ENCODE measurements at places on chromosomes 13 and 19.
A peak's percentile ranks its signal among the peaks of the same experiment; 100 is the strongest.

DNA sequence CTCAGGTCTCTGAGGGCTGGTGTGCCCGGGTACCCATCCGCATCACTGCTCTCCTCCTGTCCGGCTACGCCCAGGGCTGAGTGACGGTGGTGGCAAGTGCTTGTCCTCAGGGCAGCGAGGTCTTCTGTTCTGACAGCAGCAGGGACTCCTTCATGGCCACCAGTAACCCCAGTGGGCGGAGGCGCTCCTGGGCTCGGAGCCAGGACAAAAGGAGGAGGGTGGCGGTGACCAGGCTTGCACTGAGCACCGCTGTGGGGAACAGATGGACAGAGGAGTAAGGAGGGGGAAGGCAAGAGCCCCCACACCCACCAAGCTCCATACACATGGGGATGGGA lies 5.8 kb downstream of the CD320 start:
- peak; percentile 37 for DNase-seq

DNA sequence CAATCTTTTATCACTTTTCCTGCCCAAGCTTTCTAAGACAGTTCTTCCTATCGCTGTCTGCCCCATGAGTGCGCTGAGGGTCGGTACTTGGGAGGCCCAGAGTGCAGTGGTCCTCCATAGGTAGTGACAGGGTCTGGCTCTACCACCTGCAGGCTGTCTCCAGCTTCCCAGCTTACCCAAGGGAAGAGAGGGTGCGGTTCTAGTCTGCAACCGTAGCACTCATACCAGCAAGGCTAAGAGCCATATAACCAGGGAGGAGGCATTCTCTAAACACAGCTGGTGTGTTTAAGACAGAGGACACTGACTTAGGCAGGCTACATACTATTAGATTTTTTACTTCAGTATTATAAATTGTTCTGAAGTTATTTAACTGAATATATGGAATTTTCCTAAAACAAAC lies 8.2 kb downstream of the PROZ start:
- DNase-seq = no peak

- peak; percentile 23 for DNase-seq
These were observed 38.7 kb downstream of the ADGRE1 start for GRCh38 chr19:6925801-6926751.

DNA sequence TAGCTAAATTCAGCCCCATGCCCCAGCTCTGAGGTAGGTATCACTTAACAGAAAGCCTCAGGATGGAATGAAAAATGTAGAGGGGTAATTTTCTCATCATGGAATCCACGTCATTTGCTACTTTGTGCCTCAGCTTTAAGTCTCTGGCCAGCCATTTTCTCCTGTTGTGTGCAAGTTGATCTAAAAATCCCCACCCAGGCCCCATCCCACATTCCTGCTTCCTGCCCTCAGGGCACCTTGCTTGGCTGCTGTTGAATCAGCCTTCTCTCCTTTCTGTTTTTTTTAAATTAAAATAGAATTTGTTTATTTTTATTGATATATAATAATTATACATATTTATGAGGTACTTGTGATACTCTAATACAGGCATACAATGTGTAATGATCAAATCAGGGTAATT lies 179.9 kb upstream of the TSHZ3 start:
- no peak for DNase-seq

- DNase-seq = no peak
These were observed 151.5 kb upstream of the RXFP2 start for GRCh38 chr13:31587698-31588266.

DNA sequence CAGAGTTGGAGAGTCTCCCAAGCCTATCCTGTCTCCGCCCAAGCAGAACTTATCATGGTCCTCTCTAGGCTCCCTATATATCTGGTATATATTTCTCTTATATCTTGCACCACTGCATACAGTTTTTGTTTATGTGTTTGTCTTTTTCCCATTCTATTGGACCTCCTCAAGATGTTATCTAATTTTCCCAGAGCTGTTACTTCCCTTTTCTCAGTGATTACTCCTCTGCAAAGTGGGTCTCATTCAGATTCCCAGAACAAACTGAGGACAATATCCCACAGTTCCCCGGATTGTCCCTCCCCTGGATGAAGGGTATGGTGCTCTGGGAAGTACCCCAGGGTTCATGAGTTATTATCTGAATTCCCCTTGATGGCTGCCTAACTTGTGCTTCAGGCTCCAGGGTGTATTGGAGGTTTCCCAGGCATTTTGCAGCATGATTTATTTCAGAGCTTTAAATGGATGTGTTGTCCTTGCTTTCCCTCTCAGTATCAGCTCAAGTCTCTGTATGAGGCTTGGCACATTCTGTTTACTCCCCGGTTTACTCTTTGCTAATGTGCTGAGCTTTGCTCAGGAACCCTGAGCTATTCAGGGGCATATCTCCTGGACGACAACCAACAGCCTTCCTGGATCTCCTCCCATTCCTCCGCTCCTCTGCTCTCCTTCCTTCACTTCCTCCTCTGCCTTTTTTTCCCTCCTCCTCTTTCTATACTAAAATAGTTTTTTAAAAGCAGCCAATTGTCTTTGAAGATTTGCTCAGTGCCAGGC lies 329.3 kb downstream of the SPRY2 start:
- no peak for DNase-seq

DNA sequence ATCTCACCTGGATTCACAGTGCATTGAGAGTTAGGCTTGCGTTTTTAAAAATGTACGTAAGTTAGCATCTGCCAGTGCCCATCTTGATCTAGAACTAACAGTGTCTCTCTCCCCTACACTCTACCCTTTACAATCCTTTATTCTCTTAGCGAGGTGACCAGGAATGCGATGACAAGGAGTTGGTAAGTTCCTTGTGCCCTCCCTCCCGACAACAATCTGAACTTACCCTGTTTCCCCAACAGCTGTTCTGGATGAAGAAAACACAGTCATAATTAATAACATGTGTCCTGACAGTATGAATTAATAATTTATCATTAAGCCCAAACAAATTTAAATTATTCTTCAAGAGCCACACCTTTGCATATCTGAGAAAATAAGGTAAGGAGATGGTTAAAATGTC lies 6.3 kb downstream of the TSHZ3 start:
- DNase-seq = no peak

DNA sequence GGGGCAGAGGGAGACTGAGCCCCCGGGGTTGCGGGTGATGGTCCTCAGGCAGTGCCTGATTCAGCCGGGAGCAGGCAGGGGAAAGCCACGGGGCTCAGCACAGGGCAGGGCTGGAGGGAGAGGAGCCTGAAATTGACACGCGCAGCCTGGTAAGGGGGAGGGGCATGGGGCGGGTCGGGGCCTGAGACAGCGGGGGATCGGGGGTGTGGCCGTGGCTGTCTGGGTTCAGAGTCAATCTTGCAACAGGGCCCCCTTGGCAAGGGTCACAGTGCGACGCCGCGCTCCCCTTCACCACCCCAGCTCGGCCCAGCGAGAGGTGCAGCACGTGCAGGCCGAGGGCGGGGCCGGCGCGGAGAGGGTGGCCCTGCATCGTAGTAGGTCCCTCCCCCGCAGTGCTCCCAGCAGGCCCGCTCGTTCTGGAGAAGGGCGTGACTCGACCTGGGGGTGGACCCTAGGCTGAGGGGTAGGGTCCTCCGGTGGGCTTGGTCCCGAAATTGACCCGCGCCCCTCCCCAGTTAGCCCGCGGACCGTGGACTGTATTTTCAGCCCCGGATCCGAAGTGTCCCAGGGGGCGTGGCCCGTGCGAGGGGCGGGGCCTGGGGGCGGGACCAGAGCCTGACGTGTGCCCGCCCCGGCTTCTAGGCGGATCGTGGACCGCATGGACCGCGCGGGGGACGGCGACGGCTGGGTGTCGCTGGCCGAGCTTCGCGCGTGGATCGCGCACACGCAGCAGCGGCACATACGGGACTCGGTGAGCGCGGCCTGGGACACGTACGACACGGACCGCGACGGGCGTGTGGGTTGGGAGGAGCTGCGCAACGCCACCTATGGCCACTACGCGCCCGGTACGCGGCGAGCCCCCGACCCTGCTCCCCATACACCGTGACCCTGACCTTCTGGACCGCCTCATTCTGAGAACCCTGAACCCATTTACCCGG lies 6.0 kb downstream of the RCN3 start:
- DNase-seq = peak; percentile 76

DNA sequence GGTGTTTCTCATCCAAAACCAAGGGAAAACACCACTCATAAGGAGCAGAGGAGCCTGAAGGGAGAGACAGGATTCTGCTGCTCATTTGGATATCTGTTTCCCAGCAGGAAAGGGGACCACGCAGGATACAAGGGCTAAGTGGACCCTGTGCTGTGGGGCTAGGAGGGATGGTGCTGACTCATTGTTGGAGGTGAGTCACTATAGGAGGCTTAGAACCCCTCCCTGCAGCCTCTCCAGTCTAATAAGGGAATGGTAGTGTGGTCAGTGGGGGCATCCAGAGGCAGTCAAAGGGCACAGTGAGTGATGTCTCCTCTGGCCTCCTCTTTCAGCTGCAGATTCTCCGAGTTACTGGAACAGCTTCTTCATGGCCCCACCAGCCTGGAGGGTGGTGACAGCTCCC lies 442.3 kb downstream of the TUBA3C start:
- DNase-seq = no peak

- no peak for DNase-seq
These were observed 127.7 kb upstream of the EDNRB start for GRCh38 chr13:78046331-78046730.

DNA sequence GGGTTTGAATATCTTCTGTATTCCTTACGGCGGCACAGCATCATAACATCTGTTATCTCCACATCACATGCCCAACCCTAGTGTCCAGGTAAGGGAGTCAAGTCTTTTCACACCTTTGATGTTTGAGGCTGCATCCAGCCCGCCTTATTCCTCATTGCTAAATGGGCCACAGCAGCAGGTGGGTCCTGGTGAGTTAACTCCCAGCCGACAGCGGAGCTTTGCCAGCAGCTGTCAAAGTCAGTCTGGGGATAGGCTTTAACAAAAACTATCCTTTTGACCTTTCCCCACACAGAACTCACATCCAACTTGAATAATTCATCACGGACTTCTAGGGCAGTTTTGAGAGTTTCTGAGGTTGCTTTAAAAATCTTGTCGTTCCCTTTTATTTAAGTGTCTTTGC lies 235.1 kb downstream of the DLEU7 start:
- no peak for DNase-seq

- DNase-seq = no peak
These were observed 2.8 kb upstream of the GSK3A start for GRCh38 chr19:42245231-42245630.

DNA sequence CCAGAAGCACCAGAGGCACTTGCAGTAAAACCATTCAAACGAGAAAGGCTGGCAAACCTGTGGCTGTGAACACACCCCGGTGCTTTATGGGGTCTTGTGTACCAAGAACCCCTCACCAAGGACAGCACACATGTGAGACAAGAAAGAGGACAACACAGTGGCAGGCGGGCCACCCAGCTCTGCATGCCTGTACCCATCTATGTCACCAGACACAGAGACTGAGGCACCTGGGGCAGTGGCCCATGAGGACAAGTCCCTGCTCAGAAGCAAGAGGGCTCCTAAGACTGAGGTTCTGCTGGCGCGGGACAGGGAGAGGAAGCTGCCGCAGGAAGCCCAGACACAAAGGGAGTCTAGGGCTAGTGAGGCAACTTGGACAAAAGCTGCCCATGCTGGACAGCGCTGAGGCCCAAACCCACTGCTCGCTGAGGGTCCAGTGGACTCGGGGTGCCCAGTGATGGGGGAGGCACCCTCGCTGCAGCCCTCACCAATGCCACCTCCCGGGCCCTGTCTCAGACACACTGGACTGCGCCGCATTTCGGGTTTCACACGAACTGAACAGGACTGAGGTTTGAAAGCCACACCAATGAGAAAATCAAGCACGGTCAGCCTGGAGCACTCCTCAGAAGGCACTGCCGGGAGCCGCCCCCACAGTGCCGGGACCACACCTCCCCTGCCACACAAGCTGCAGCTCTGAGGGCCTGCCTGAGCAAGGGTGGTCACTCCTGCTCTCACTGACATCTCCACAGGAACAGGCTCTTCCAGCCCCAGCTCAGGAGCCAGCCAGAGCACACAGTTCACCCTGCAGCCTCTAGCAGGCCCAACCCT lies 232.7 kb downstream of the TUBA3C start:
- DNase-seq = no peak

DNA sequence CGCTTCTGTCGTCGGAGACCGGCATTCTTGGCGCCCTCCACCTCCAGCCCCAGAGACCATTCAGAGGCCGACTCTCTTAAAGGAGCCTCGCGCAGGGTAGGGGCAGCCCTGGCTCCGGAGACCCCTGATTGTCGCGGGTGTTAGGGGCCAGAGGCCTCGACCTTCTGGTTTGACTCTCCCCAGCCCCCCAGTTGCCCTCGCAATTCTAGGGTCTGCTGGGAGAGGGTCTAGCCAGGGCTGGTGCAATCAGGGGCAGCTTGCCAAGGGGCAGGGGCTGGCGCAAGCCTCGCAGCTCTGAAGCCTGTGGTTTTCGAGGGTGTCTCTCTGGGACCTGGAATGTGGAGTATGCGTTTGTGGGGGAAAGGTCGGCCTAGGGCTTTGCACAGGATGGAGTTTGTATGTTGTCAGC lies 1.6 kb upstream of the SLC7A10 start:
- no peak for DNase-seq

DNA sequence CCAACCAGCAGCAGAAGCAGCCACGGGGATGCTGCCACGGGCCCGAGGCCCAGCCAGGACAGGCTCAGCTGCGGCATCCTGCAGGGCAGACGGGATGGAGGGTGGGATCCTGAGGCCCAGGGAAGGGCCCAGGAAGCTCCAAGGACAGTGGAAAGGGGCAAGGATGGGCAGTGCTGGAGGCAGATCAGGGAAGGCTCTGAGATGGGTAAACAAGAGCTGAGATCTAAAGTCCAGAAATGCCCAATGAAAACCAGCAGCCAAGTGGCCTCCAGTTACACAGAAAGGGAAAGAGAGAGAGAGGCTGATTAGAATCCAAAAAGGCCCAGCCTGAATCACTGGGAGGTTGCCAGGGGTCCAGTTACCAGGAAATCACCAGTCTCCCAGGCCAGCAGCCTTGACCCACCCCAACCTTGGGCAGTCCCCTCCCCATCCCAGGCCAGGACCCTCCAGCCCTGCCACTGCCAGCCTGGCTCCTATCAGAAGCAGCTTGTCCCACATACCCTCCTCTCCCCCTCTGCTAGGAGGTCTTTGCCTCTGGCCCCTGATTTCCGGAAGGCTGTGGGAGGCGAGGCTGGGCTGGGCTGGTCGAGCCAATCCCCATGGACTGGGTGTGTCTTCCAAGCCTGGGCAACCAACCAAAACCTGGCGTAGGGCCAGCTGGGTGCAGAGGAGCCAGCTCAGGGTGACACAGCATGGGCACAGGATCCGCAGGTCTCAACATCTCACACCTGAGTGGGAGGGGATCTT lies at the start of gene CYP4F11:
TSS of gene CYP4F11 (minus strand) at position 198 of the 747 bp plus-strand sequence. CDS start at position 77, 121 bp downstream.
- no peak for DNase-seq

GRCh38 chr19:15740785-15741184 lies 3.0 kb downstream of the OR10H3 start:
- DNase-seq = no peak

DNA sequence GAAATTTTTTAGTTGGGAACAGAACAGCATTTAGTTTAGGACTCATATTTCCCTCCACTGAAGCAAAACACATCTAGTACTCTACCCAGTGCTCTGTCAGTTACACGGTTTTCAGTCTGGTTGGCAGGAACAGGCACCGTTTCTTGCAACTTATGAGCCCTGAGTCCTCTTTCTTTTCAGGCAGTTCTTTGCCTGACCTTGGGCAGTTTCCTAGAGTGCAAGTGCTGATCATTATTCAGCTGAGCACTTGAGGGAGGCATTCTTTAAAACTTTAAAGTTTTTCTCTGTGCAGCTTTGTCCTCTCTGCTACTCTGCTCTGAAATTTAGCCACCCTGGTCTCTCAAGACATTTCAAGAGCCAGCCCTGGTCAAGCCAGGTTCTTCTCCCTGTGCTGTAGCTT lies 96.1 kb downstream of the MYO16 start:
- no peak for DNase-seq

GRCh38 chr13:38543561-38543960 lies 143.3 kb upstream of the FREM2 start:
- no peak for DNase-seq
